Ecto neural progenitor cell (in vitro differentiated cells): ENCODE measurements at places on chromosomes 3 and 15.

DNA sequence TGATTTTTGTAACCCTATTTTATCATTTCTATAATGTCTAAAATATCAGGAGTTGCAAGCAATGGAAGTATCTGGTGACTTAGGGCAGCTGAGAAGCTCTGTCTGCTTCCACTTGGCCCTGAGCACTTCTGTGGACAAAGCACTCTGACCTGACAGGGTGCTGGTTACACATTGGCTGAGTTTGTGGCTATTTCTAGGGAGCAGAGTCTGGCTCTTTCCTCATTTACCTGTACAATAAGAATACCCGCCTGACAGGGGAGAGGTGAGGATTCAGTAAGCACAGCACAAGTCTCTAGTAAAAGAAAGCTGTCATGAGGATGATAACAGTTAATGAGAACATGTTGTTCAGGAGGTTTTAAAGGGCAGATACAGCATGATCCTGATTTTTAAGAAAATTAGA lies 33.3 kb upstream of the SPESP1 start:
- DNase-seq = no peak

GRCh38 chr3:49689046-49689907 lies at the start of the genes MST1 and RNF123:
MST1 (minus strand) TSS chr3:49689474; CDS start chr3:49688691, 783 bp downstream.
RNF123 (plus strand) TSS chr3:49689557; CDS start chr3:49691166, 1,609 bp downstream.
- peak; percentile 98 for DNase-seq

DNA sequence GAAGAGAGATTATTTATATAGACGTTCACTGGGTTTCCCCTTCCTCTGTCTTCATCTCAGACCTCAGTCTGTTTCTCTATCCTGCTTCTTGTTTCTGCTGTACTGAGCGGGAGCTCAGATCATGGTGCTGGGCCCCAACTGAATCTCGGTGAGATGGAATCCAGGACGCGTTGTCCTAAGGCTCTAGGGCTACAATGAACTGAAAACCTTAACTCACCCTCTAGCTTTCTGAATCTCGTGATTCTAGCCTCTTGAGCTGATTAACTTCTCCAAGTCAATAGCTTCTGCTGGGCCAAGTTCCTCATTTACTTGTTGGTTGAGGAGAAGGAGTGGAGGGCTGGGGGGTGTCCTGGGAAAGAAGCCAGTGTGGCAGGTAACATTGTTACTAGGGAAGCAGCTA lies 32.7 kb upstream of the MAP3K13 start:
- no peak for DNase-seq

GRCh38 chr3:128806588-128806987 lies 72.8 kb upstream of the ACAD9 start:
- no peak for DNase-seq

- peak; percentile 69 for DNase-seq
Observed at GRCh38 chr3:2156244-2156847, 57.7 kb downstream of the CNTN4 start.

DNA sequence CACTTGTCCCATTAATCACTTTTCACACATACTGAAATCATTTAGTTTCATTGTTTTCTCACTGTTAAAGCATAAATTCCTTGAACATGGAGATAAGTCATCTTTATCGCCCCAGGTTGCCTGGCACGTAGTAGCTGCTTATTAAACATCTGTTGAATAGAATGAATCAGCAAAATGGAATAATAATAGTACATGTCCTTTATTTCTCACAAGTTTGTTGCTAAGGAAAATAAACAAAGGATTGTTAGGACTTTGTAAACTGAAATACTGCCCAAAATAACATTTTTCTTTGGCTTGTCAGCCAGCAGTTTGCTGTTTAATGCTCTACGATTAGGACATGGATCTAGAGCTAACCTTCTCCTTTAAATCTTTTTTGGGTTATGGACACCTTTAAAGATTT lies 17.9 kb downstream of the SLC35A5 start:
- no peak for DNase-seq

GRCh38 chr3:189554868-189555557 lies 76.2 kb upstream of the TP63 start:
- no peak for DNase-seq
